Gastrocnemius medialis (tissue), 4 donors: ENCODE measurements at places on chromosomes 4 and X.

- no peaks in the 10 kb centered on the region for H3K36me3 ChIP-seq
- H3K4me3 ChIP-seq, result no peak overlapping the region
- no peaks in the 10 kb centered on the region for H3K27me3 ChIP-seq
- H3K27ac ChIP-seq, result no peak overlapping the region
Measured at GRCh38 chrX:44435047-44435446, 91.6 kb upstream of the EFHC2 start.

- no peaks in the 10 kb centered on the region for H3K36me3 ChIP-seq
- H3K4me1 ChIP-seq, result no peaks in the 10 kb centered on the region
- H3K4me3 ChIP-seq, result no peak overlapping the region
- no peak for DNase-seq
- H3K27ac ChIP-seq, result no peak overlapping the region
- H3K27me3 ChIP-seq, result no peaks in the 10 kb centered on the region
Measured at GRCh38 chr4:118587116-118587831, 97.9 kb upstream of the METTL14 start.

GRCh38 chr4:61984260-61984909, 784.3 kb downstream of the ADGRL3 start:
- DNase-seq, result no peak
- H3K27me3 ChIP-seq, result no peaks in the 10 kb centered on the region
- no peak overlapping the region for H3K4me3 ChIP-seq

- no peaks in the 10 kb centered on the region for H3K27me3 ChIP-seq
- no peaks in the 10 kb centered on the region for H3K36me3 ChIP-seq
- no peak for DNase-seq
- H3K4me3 ChIP-seq, result peak overlapping the region; percentile 54
Measured at GRCh38 chr4:121822796-121823504, 733 bp downstream of the CCNA2 start.

DNA sequence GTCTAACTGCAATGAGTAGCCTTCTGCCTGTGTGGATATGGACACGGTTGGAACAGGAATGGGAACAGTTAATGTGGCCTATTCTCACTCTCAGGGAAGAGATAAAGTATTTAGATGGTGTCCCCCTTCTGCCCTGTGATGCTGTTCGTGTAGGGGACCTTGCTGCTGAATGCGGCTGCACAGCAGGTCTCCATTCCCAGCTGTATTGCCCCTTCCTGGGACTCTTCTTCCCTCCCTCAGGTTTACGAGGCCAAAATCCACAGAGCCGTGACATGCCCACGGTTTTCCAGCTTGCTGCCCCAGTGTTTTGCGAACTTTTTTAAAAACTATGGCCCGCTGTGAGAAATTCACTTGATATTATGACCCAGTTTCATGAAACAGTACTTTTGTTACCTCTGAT, 50.3 kb downstream of the SNX25 start:
- no peak overlapping the region for H3K27ac ChIP-seq
- no peak overlapping the region for H3K4me3 ChIP-seq
- DNase-seq, result no peak

DNA sequence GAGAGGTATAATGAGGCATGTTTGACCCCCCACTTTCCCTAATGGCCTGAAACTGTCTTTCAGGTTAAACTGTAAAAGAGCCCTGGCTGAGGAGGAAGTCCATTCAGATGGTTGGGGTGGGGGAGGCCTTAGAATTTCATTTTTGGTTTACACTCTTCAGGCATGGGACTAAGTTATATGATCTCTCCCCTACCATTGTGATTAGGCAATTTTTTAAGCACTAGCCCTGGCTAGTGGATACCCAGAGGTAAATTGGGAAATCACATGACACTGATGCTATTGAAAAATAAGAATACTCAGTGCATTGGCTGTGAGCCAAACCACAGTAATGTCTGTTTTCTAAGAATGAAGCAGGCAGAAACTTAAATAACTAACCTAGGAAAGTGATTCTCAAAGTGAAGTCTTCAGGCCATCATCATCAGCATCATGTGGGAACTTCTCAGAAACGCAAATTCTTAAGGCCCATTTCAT, 149.7 kb downstream of the RRAGB start:
- H3K4me3 ChIP-seq, result no peak overlapping the region
- H3K36me3 ChIP-seq, result no peaks in the 10 kb centered on the region
- DNase-seq, result no peak
- H3K4me1 ChIP-seq, result no peaks in the 10 kb centered on the region

DNA sequence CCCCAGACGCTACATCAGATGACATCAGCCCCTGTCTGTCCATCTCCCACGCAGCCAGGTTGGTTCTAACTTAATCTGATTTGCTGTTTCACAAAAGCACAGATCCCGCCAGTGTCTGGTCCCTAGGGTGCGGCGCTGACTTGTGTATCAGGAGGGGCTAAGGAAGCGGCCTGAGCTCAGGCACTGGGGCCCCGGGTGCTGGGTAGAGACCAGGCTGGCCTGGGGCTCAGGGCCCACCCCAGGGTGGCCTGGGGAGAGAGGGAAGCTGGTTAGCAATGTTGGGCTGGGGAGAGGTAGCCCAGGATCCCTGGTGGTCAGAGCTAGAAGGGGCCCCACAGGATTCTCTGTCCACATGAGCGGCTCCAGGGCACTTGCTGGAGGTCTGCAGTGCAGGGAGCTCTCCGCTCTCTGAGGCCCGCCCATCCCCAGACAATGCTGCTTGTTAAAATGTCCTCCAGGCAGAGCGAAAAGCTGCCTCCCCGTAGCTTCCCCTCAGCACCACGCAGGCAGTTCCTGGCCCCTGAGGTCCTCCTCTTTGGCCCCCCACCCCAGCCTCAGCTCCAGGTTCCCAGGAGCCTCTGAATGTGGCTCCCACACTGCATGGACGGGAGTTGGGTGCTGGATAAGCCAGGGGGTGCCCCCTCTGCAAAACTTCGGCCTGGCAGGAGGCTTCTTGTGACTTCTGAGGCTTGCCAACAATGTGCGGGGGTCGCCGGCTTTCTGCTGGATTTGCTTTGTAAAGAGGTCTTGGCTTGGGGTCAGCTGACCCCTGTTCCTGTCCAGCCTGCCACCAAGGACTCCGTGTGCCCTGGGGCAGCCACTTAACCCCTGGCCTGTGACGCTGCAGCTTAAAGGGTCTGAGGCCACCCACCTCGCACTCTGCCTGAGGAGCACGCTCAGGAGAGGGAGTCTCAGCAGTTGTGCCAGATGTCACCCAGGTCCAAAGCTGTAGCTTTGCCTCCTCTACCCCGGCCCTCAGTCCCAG, 112.9 kb downstream of the CPZ start:
- H3K4me3 ChIP-seq, result no peak overlapping the region
- peaks cover 19% of the 10 kb centered on the region for H3K27me3 ChIP-seq
- no peaks in the 10 kb centered on the region for H3K36me3 ChIP-seq
- peak; percentile 4 for DNase-seq

- H3K4me1 ChIP-seq, result no peaks in the 10 kb centered on the region
- H3K36me3 ChIP-seq, result no peaks in the 10 kb centered on the region
- no peak overlapping the region for H3K4me3 ChIP-seq
Measured at GRCh38 chr4:100933628-100934027, 413.7 kb downstream of the PPP3CA start.

DNA sequence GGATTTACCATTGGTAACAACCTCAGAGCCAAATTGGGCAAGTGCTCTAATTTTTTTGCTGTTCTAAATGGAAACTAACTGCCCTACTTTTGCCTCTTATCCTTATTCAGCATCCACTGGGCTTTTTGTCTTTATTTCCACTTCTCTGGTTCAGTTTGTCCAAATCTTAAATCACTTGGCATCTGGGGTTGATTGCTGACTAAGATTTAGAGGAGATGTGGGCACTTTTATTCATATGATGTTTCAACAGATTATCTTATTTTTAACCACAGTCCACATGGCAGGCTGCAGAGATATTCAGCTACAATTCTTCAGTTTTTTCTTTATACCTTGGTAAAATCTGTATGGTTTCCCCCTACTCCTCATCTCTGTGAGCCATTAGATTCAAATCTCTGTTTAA, 1161.4 kb upstream of the PCDH7 start:
- H3K4me3 ChIP-seq, result no peak overlapping the region
- H3K36me3 ChIP-seq, result no peaks in the 10 kb centered on the region
- H3K27ac ChIP-seq, result no peak overlapping the region
- DNase-seq, result no peak
- no peaks in the 10 kb centered on the region for H3K4me1 ChIP-seq

- H3K4me3 ChIP-seq, result no peak overlapping the region
- DNase-seq, result no peak
- H3K27me3 ChIP-seq, result no peaks in the 10 kb centered on the region
Measured at GRCh38 chr4:138875891-138876608, 139.5 kb upstream of the NOCT start.

- H3K27me3 ChIP-seq, result no peaks in the 10 kb centered on the region
- H3K36me3 ChIP-seq, result no peaks in the 10 kb centered on the region
- no peak for DNase-seq
- H3K4me1 ChIP-seq, result peaks cover 8% of the 10 kb centered on the region
- no peak overlapping the region for H3K4me3 ChIP-seq
Measured at GRCh38 chr4:26822546-26822945, 38.1 kb upstream of the STIM2 start.

DNA sequence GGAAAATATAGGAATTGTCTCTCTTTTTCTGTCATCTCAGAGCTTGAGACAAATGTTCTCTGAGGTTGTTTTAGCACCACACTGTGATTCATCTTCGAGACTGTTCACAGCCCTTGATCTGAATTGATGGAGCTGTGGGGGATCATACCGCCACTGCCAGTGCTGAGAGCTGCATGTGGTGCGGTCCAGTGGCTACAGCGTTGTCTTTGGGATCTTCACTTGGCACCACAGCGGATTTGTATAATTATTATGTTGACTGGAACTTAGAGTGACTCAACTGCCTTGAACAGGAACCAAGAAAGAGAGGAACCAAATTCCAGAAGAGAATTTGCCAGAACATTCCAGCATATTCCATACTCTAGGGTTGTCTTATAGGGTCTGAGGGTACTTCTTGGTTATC, 29.1 kb downstream of the TBL1X start:
- H3K4me3 ChIP-seq, result no peak overlapping the region
- no peaks in the 10 kb centered on the region for H3K27me3 ChIP-seq
- no peak overlapping the region for H3K27ac ChIP-seq
- no peaks in the 10 kb centered on the region for H3K36me3 ChIP-seq
- peaks cover 5% of the 10 kb centered on the region for H3K4me1 ChIP-seq

DNA sequence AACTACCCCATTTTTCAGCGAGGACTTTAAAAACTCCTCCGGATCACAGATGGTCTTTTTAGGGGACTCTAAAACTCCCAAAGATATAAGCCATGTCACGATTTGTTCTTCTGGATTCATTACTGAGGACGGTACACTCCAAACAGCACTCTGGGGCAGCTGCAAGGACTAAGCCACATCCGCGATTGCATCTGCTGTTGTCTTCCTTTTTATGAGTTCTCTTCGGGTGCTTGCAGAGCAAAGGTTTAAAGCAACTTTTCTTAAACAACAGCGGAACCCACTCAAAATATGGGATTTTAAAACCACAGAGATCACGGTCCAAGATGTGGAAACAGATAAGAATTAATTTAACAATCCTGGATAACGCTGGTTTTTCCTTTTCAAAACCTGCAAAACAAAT, at the start of gene ARHGEF6:
TSS of gene ARHGEF6 (minus strand) at position 170 of the 400 bp plus-strand sequence. CDS start at position 120, 50 bp downstream.
- peak within 1 kb of the TSS; percentile 36 for H3K4me3 ChIP-seq
- H3K27ac ChIP-seq, result peak within 1 kb of the TSS; percentile 82
- DNase-seq, result peak; percentile 17
- H3K4me1 ChIP-seq, result peaks cover 15% of the 10 kb centered on the region

GRCh38 chr4:106530821-106531220, 162.2 kb upstream of the GIMD1 start:
- H3K27me3 ChIP-seq, result no peaks in the 10 kb centered on the region
- DNase-seq, result no peak
- no peak overlapping the region for H3K4me3 ChIP-seq
- H3K36me3 ChIP-seq, result no peaks in the 10 kb centered on the region

DNA sequence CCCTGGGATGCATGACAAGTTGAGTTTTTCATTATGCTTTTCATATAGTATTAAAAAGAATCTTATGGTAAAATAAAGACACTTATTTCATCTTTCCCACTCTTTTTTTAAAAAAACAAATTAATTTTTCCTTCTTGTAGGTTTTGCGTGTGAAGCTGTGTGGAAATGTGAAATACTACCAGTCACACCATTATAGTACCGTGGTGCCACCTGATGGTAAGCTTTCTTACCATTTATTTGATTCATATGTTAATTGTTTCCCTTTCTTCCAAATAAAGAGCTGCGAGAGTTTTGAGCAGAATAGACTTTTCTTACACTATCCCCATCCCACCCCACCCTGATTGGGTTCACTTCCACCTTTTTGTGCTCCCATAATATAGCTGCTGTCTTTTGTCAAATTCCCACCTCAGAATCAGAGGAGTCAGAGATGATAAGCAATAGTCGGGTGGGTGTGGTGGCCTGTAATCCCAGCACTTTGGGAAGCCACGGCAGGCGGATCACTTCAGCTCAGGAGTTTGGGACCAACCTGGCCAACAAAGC, 44.3 kb downstream of the CASP6 start:
- no peak overlapping the region for H3K4me3 ChIP-seq
- H3K27me3 ChIP-seq, result no peaks in the 10 kb centered on the region
- no peak overlapping the region for H3K27ac ChIP-seq
- H3K4me1 ChIP-seq, result no peaks in the 10 kb centered on the region
- H3K36me3 ChIP-seq, result no peaks in the 10 kb centered on the region

DNA sequence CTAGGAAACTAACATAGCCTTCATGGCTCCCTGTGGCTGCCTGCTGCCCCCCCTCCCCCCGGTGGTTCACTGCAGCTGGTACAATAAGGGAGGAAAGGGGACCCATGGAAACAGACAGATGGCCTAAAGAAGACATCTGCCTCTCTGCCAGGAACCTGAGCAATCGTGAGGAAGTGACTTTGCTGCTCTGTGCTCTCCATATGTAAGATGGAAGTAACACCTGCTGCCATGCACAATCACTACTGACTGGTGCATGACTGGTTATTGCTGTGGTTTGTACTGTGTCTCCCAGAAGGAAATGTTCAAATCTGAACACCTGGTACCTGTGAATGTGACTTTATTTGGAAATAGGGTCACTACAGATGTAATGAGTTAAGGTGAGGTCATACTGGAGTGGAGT, 43.6 kb downstream of the CD99L2 start:
- H3K36me3 ChIP-seq, result no peaks in the 10 kb centered on the region
- no peaks in the 10 kb centered on the region for H3K27me3 ChIP-seq

DNA sequence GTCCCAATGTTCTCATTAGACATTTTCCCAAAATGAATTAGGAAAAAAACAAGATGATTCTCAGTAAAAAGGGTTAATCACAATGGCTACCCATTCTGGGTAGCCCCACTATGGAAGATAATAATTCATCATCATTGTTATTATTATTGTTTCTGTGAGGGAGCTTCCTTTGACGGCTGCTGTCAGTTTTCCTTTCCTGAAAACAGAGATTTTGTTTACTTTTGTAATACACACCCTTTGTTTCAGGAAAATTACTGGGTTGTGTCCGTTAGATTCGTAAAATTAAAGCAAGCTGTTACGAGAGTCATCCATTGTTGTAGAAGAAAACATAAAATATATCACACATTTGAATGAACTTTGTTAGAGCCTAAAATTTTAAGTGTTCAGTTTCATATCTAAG, 192.9 kb upstream of the ANKRD50 start:
- no peaks in the 10 kb centered on the region for H3K27me3 ChIP-seq
- H3K36me3 ChIP-seq, result no peaks in the 10 kb centered on the region
- DNase-seq, result no peak
- peaks cover 32% of the 10 kb centered on the region for H3K4me1 ChIP-seq

- no peaks in the 10 kb centered on the region for H3K36me3 ChIP-seq
- peaks cover 4% of the 10 kb centered on the region for H3K27me3 ChIP-seq
- DNase-seq, result no peak
- H3K4me3 ChIP-seq, result no peak overlapping the region
- H3K27ac ChIP-seq, result no peak overlapping the region
Measured at GRCh38 chr4:80213117-80213815, 16.0 kb downstream of the PRDM8 start.

- DNase-seq, result no peak
- no peak overlapping the region for H3K27ac ChIP-seq
- no peaks in the 10 kb centered on the region for H3K27me3 ChIP-seq
- no peaks in the 10 kb centered on the region for H3K4me1 ChIP-seq
- H3K4me3 ChIP-seq, result no peak overlapping the region
Measured at GRCh38 chr4:183183906-183184535, 85.0 kb downstream of the WWC2 start.
